ENCODE measurements at places on chromosomes 16 and 17.
A peak's percentile ranks its signal among the peaks of the same experiment; 100 is the strongest.

DNA sequence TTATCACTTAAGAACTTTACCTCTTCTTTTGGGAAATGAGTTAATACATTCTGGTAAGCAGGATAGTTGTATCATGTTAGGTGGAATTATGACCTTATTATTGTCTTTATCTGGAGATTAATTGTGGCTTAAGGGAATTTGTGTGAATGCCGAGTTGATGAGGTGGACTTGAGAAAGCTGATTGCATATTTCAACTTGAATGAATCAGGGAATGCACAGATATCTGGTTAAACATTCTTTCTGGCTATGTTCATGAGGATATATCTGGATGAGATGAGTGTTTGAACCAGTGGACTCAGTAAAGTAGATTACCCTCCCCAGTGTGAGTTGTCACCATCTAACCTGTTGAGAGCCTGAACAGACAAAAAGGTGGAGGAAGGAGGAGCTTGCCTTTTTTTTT is 326.1 kb upstream of the GOT2 start:
- DNase-seq, result peak; percentile 29

DNA sequence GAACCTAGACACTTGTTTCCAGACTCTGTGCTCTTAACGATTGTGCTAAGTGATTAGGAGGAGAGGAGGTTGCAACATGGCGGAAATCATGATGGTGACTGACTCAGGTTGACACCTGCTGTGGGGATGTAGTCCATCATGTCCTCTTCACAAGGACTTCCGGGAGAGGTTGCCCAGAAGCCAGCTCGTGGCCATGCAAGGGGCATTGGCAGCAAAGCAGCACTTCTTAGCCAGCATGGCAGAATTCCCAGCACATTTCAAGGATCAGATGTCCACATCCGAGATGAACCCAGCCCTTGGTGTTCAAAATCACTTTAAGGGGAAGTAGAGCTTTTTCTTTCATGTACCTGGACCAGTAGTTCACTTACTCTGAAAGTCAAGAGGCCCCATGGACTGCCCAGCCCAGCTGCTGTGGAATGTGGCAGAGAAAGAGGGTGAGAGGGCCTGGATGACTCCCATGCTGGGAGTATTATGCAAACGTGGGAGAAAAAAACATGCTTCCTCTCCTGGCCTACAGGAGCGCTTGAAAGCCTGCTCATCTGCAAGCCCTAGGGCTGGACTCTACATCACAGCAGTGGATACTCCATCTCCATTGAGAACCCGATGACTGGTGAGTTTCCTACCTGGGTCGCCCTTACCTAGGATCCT is 65.5 kb downstream of the IRX6 start:
- DNase-seq, result no peak

- no peak for DNase-seq
Observed at GRCh38 chr16:73002866-73003265, 45.1 kb downstream of the ZFHX3 start.

GRCh38 chr17:48587276-48588073 is 2.6 kb downstream of the HOXB3 start:
- DNase-seq, result no peak

DNA sequence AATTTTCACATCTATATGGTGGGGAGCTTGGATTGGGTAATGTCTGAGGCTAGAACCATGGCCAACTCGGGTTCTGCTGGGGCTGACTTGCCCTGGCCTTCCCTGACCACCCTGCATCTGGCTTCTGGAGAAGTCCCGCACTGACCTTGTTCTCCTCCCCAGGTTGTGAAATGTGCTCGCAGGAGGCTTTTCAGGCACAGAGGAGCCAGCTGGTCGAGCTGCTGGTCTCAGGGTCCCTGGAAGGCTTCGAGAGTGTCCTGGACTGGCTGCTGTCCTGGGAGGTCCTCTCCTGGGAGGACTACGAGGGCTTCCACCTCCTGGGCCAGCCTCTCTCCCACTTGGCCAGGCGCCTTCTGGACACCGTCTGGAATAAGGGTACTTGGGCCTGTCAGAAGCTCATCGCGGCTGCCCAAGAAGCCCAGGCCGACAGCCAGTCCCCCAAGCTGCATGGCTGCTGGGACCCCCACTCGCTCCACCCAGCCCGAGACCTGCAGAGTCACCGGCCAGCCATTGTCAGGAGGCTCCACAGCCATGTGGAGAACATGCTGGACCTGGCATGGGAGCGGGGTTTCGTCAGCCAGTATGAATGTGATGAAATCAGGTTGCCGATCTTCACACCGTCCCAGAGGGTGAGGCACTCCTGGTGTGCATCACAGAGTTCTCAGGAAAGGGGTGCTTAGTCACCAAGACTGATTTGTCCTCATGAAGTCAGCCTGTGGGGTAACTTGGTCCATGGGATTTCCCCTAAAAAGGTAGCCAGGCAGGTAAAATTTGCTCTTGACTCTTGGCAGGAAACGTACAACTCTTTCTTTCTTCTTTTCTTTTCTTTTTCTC is 6.1 kb downstream of the NOD2 start:
- peak; percentile 26 for DNase-seq

- peak; percentile 23 for DNase-seq
Observed at GRCh38 chr16:80804526-80805383, at the start of gene CDYL2. Gene CDYL2 (minus strand): TSS chr16:80804598. CDS start chr16:80804173, 425 bp downstream.

DNA sequence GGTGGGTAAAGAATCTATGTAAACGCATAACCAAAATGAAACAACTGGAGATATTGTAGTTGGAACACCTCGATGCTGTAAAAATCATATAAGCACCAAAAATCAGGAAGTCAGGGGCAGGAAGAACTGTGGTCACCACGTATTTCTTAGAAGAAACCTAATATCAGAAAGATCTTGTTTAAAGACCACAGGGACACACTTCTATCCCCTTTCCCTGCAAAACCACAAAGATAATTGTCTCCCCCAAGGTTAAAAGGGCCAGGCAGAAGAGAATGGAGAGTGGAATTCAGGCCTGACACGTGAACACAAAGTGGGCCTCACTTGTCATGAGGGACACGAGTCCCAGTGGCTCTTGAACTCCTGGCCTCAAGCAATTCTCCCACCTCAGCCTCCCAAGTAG is 68.1 kb downstream of the GSG1L start:
- no peak for DNase-seq

DNA sequence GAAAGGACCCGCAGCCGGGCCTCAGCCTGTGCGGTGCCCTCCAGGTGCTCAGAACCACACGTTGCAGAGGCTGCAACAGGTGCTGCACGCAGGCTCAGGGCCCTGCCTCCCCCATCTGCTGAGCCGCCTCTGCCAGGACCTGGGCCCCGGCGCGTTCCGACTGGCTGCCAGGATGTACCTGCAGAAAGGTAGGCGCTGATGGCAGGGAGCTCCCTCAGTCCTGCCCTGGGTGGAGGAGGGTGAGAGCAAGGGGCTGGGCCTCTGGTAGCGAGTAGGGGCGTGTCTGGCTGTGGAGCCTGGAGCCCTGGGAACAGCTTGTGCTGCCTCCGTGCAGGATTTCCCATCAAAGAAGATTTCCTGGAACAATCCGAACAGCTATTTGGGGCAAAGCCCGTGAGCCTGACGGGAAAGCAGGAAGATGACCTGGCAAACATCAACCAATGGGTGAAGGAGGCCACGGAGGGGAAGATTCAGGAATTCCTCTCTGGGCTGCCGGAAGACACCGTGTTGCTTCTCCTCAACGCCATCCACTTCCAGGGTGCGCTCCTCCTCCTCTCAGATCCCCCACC is 4.4 kb downstream of the SERPINF2 start:
- no peak for DNase-seq

- DNase-seq, result no peak
Observed at GRCh38 chr16:381789-382717, at the start of gene PGAP6. Gene PGAP6 (minus strand): TSS chr16:381978. CDS start chr16:381821, 157 bp downstream.

GRCh38 chr17:58414596-58414997 is 2.7 kb downstream of the RNF43 start:
- DNase-seq, result no peak

DNA sequence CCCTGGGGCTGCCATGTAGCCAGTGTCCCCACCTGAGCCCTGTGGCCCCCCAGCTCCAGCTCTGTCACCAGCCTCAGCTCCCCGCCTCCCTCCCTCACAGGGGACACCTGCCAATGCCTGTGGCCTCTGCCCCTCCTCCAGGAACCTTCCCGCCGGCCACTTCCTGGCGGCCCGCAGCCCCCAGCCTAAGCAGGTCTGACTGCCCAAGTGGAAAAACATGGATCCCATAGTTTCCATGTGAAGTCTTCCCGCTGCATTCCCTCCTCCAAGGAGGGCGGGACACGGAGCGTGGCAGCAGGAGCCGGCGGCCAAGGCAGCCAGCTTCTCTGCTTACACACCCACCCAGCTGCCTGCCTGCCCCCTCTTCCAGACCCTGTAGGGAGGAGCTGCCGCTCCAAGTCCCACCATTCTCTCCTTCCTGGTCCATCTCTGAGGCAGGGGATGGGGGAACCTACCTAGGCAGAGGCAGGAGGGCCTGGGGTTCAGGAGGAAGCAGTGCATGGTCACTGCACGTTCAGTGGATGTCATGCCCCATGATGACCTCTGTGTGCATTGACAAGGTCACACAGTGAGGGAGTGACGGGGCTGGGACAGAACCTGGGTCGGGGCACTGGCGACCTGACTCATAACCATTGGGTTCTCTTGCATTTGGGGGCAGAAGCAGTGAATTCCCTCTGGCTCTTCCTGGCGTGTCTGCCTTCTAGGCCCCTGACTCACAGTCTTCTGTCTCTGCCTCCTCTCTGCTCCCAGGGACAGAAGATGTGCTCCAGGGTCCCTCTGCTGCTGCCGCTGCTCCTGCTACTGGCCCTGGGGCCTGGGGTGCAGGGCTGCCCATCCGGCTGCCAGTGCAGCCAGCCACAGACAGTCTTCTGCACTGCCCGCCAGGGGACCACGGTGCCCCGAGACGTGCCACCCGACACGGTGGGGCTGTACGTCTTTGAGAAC is 8.7 kb downstream of the VASN start:
- no peak for DNase-seq

GRCh38 chr16:24971718-24972117 is 43.5 kb downstream of the ARHGAP17 start:
- DNase-seq, result no peak

DNA sequence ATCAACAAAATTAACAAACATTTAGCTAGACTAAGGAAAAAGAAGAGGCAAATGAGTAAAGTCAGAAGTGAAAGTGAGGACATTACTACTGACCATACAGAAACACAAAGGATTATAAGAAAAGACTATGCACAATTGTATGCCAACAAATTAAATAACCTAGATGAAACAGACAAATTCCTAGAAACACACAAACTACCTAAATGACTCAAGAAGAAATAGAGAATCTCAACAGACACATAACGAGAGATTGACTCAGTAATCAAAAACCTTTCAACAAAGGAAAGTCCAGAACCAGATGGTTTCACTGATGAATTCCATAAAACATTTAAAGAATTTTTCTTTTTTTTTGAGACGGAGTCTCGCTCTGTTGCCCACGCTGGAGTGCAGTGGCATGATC is 35.7 kb upstream of the MYLK3 start:
- no peak for DNase-seq

DNA sequence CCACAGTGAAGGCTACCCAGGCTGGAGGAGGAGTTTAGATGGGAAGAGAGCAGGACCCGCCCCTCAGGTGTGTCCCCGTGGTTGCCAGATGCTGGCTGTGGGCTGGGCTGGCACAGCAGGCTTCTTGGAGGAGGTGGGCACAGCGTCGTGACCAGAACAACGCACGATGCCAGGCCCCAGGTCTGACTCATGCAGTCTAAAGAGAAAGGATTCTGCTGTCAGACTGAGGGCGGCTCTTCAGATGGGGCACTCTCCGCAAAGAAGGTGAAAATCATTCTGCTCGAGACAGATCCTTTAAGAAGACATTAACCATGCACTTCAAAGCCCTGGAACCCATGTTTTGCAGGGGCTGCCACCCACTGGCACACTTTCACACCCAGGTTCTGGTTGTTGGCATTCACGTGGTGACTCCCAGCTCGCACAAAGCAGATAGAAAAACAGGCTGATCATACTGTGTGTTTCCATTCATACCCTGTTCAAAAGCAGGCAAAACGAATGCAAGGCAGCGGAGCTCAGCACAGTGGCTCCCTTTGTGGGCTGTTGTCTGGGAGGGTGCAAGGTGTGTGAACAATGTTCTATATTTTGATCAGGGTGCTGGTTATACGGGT is 19.0 kb downstream of the CACNG4 start:
- DNase-seq, result no peak

DNA sequence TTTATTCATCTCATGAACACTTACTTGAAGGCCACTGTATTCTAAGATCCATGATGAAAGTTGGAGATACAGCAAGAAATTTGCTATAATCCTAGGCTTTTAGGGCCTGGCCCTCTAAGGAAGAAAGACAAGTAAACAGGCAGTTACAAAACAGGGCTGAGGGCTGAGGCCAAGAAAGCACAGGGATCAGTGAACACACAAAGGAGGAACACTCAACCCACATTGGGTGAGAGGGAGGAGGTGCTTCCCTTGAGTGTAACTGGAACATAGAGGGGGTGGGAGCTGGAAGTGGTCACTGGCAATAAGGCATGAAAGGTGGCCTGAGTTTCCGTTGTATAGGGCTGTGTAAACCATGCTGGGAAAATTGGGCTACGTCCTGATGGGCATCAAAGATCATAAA is 112.2 kb downstream of the ZNF18 start:
- no peak for DNase-seq

DNA sequence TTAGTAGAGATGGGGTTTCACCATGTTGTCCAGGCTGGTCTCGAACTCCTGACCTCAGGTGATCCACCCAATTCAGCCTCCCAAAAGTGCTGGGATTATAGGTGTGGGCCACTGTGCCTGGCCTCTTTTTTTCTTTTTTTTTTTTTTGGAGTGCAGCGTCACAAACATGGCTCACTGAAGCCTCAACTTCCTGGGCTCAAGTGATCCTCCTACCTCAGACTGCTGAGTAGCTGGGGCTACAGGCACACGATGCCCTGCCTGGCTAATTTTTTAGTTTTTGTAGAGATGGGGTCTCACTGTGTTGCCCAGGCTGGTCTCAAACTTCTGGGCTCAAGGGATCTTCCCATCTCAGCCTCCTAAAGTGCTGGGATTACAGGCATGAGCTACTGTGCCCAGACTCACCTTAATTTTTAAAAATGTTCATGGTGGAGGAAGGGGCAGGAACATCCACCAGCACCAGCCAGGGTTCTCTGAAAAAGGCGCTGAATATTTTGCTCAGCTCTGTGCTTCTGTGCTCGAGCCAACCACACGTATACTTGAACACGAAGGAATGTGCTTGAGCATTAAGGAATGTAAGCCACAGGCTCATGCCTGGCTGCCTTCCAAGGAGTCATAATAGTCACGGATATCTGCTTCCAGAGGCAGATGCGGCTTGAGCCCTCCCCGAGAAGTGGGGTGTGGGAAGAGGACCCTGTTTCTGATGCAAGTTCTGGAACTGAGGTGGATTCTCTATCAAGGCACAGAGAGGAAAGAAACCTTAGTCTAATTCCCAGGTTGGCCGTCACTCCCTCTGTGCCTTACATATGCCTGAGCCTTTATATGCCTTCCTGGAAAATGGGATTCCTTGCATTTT is 65.5 kb upstream of the CREBBP start:
- DNase-seq, result peak; percentile 96
